ENCODE measurements at places on chromosomes 3 and 15.

- DNase-seq: no peak
These were observed 31.2 kb downstream of the INTS14 start for GRCh38 chr15:65579762-65580161.

GRCh38 chr3:183117056-183117455, 17.8 kb upstream of the MCCC1 start:
- DNase-seq: no peak

GRCh38 chr3:105765308-105765639, 103.5 kb downstream of the CBLB start:
- no peak for DNase-seq

DNA sequence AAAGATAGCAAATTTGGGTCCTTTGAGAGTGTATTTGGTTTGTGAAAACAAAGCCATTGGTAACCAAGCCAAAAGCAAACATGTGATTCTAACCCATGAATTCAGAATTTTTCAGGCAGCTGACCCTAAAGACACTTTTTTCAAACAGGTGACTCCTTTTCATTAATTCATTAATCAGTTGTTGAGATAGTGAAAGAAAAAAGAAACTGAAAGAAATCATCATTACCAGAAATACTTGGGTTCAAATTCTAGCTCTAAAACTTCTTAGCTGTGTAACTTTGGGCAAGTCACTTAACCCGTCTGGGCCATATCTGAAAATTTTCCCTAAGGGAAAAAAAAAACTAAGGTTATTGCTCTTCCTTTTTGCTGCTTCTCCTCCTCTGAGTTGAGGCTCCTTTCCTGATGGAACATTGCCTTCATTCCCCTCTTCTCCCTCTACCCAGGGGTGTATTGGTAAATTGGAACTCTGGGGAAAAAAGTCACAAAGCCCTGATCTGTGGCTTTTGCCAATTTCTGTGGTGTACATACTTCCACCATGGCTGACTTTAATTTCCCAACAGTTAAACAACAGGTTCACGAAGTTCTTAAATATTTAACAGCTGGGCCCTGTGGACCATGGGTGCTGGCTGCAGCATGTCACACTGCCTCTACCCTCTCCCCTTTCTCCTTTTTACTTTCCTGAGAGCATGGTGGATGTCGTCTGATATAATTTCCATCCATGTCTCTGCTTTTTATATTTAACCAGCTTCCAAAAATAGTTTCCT, 120.3 kb downstream of the ASB7 start:
- DNase-seq: no peak

GRCh38 chr3:25663869-25664811, 567 bp downstream of the TOP2B start:
- peak; percentile 58 for DNase-seq

All from T47D (cell line).